Esophagus squamous epithelium (tissue), 5 donors: ENCODE measurements at places on chromosomes 7 and 10.
A peak's percentile ranks its signal among the peaks of the same experiment; 100 is the strongest.

- no peak for DNase-seq
These were observed 258.3 kb downstream of the SNX13 start for GRCh38 chr7:17681965-17682364.

GRCh38 chr7:15424468-15424867 lies 137.3 kb downstream of the AGMO start:
- no peak for DNase-seq

DNA sequence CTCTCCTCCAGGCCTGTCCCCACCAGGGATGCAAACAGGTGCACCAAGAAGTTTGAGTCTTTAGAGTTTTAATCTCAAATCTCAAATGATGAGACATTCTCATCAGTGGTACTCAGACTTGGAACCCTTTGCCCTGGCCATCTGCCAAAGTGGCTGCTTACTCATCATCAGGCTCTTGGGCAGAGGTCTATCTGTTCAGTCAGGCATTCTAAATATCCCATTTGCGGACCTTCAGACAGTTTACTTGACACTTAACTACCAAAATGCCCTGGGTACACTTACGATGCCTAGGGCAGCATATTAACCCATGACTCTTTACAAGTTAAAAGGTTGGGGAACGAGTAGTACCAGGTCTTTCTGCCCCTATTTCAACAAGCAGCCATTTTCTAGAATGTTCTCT lies 61.2 kb upstream of the YAE1 start:
- no peak for DNase-seq

DNA sequence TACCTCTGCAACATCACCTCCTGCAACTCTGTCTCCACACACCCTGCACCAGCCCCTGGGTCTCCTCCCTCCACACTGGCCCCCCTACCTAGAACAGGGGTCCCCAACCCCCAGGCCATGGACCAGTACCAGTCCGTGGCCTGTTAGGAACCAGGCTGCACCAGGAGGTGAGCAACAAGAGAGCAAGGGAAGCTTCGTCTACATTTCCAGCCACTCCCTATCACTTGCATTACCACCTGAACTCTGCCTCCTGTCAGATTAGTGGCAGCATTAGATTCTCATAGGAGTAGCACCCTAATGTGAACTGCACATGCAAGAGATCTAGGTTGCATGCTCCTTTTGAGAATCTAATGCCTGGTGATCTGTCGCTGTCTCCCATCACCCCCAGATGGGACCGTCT lies 108.8 kb upstream of the WDR11 start:
- no peak for DNase-seq

GRCh38 chr7:106966121-106966520 lies 78.4 kb upstream of the PRKAR2B start:
- DNase-seq = no peak

GRCh38 chr7:46233585-46234329 lies 312.7 kb upstream of the IGFBP3 start:
- DNase-seq = no peak

- DNase-seq = no peak
These were observed 71.8 kb upstream of the PPIF start for GRCh38 chr10:79275431-79275851.

DNA sequence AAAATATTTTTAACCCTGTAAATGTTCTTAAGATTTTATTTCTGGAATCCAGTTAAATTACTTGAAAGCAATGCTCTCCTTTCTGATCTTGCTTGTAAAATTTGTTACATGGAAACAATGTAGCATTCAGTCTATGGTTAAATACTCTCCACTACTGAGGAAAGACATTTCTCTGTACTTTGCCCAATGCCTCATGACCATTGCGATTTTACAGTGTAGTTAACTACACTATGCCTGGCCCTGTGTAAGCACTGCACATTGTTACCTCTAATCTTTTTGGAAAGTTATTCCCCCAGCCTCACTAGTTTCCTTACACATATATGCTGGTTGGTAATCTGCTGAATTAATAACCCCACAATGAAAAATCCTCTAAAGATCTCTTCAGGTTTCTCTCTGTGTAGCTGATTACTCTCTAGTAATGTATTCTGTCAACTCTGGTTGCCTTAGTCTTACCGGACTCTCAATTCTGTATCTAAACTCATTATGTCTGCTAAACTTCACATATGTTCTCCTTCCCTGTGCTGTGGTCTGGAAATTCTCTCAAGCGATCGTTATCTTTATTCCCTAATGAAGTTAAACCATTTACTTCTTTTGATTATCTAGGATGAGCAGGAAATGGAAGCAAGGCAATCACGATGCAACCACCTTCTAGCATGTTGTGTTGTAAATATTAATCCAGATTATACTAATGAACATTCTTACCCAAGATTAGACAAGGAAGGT lies 58.7 kb upstream of the TMEM106B start:
- no peak for DNase-seq

GRCh38 chr7:133649593-133649992 lies 396.7 kb downstream of the EXOC4 start:
- no peak for DNase-seq

DNA sequence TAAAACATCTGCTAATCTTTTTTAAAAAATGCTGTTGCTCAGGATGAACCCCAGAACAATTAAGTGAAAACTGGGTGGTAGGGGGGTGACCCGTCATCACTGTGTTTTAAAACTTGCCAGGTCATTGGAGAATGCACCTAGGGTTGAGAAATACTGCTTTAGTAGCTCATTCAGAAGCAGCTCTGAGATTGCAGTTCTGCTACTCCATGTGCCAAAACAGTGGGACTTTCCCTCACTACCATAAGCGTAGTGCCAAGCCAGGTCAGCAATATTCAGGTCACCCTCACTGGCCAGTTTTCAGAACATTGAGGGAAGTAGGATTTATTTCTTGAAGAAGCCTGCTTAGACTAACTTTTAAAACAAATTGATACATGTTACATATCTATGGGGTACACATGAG lies 5.2 kb downstream of the STEAP2 start:
- no peak for DNase-seq

GRCh38 chr7:20330239-20330927 lies at the start of gene ITGB8:
Gene ITGB8 (plus strand): TSS chr7:20330900. CDS start chr7:20331807, 907 bp downstream.
- peak; percentile 17 for DNase-seq

GRCh38 chr7:101373812-101374614 lies 11.3 kb downstream of the COL26A1 start:
- DNase-seq = no peak

- no peak for DNase-seq
These were observed 3.7 kb downstream of the METTL27 start for GRCh38 chr7:73838642-73839041.

GRCh38 chr10:60289800-60290199 lies 99.9 kb downstream of the ANK3 start:
- no peak for DNase-seq

DNA sequence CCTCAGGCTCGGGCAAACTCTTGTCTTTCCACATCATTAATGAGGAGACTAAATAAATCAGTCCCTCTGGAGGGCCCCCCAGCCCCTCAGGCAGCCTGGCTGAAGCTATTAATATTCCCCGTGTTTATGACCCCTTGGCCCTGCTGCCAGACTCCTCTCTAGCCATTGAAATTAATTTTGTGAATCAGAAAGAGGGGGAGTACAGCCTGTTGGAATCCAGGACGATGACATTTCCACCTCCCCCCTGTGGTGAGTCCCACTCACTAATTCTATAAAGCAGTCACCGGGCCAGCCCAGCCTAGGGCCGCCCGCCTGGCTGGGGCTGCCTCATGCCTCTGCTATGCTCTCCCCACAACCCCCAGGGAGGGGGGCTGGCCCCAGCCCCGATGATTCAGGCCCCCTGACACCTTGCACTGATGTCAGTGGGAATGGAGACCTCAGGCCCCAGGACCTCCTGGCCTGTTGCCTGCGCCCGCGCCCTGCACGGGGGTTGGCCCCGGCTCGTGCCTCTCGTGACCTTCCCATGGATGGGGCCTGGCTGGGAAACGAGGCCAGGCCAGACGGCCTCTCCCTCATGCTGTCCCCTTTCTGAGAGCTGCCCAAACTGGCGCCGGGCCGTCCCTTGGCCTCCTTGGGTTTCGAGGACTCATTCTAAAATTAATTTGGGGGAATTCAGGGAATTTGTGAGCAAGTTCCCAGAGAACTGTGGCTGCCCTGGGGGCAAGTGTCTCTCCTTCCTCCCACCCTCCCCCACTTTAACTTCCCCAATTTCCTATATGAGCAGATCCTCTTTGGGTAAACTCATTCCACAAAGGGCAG lies 34.0 kb downstream of the TMEM270 start:
- DNase-seq = no peak

- DNase-seq = no peak
These were observed 61.6 kb upstream of the GPR26 start for GRCh38 chr10:123604506-123604905.

DNA sequence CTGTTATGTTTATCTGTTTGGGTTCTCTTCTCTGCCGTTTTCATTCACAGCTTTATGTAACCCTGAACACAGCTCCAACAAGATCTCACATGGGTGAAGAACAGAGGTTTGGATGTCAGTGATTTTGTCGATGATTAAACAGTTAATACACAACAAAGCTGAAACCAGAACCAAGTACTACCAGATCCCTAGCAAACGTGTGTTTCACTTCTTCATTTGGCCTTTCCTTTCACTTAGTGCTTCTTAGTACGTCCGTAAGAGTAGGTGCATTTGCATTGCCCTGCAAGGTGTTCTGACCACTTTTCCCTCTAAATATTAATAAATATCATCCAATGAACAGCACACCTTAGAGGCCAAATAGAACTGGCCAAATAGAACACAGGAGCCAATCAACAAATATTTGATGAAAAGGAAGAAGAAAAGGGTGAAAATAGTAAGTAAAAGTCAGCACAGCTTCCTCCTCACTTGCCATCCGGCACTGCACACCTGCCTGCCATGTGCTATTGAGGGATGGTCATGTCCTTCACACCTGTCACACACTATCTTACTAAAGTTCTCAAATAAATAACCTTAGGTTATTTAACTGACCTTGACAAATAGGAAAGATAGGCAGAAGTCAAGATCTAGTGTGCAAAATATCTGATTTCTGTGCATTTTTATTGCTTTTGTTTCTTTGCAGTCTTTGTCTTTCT lies 252.6 kb upstream of the ANKRD30A start:
- DNase-seq = no peak

- no peak for DNase-seq
These were observed 22.4 kb upstream of the SEMA3C start for GRCh38 chr7:80941208-80941758.

GRCh38 chr10:73126343-73126742 lies 16.1 kb downstream of the NUDT13 start:
- no peak for DNase-seq

DNA sequence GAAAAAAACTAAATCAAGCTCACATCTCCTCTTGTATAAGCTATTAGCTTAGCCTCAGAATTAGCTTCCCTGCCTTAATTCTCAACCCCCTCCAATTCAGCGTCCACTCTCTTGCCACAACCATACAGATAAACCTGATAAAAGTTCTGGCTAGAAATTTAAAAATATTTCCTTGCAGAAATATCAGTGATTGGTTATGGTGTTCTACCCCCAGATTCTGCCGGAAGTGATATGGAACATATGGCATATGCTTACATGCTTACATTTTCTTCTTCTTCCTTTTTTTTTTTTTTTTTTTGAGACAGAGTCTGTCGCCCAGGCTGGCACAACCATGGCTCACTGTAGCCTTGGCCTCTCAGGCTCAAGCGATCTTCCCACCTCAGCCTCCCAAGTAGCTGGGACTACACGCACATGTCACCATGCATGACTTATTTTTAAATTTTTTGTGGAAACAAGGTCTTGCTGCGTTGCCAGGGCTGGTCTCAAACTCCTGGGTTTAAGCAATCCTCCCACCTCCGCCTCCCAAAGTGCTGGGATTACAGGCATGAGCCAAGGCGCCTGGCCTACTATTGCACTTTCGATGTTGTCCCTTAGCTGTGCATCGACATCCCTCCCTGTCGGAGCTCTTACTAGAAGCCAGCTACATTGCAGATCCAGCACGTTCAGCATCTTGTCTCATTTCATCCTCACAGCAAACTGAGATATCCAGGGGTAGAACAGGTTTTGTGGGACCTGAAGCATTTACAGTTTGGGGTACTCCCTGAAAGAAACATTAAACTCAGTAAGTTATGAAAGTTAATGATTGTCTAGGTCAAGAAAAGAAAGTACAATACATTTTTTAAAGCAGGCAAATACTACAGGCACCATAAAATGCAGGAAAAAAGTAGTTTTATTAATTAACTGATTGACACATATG lies 205.6 kb upstream of the TCF7L2 start:
- no peak for DNase-seq

- DNase-seq = no peak
These were observed 245.4 kb downstream of the AUTS2 start for GRCh38 chr7:69843653-69844052.

DNA sequence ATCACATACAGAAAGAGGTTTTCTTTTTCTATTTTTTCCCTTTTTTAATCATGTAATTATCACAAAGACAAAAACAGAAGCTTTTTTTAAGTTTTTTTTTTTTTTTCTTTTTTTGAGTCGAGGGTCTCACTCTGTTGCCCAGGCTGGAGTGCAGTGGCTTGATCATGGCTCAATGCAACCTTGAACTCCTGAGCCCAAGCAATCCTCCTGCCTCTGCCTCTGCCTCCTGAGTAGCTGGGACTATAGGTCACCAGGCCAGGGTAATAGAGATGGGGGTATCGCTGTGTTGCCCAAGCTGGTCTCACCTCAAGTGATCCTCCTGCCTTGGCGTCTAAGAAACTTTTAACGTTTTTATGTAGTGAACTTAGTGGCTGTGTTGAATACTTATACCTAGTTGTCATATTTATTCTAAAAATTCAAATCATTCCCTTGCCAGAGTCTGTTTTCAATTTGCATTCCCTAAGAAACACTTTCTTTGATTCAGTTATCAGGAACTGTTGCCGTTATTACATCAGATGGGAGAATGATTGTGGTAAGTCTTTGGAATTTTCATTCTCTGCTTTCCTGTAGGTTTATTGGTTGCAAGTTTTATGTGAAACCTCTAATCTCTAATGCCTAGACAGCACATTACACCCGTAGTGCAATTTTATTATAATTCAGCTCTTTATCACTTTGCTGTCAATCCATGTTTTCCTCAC lies 1.3 kb downstream of the LSM8 start:
- DNase-seq = no peak

- no peak for DNase-seq
These were observed 573.6 kb downstream of the DNAJB6 start for GRCh38 chr7:157910446-157910845.

DNA sequence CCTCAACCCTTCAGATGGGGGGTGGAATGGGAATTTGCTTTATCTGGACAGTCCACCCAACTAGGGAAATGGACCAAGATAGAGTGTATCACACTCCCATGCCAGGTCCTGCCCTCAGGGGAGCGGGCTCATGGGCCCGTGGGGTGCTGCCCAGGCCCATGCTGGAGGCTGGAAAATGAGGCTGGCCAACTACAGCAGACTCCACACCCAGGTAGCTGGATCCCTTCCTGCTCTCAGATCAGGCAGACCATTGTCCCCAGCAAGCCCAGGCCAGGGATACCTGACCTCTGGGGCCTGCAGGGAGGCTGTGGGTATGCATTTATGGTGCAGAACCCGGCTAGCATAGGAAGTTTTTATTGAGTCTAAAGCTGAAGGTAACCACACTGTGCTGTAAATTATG lies 162.4 kb downstream of the TCERG1L start:
- no peak for DNase-seq
